Fibroblast of lung (primary cell): ENCODE measurements at places on chromosomes 6 and 20. TPM values are rescaled to one million over a fixed set of nuclear protein-coding genes. Genes with fewer than 3 reads are reported as not detected.

Gene PBOV1
- polyA plus RNA-seq, result not detected in 2 replicates

Gene GTSF1L
- not detected in 2 replicates for polyA plus RNA-seq

Gene RIPPLY2
- polyA plus RNA-seq, result not detected in 2 replicates

Gene PSORS1C2
- polyA plus RNA-seq, result not detected in 2 replicates

Gene ABHD16B
- polyA plus RNA-seq, result not detected in 2 replicates

Gene MLIP
- polyA plus RNA-seq, result 0.07 and 0.10 TPM in 2 replicates

Gene NOX3
- polyA plus RNA-seq, result not detected in 2 replicates

Gene GRM1
- 0.03 TPM in 1 of 2 replicates, not detected in the other for polyA plus RNA-seq

Gene PACRG
- 0.30 and 0.77 TPM in 2 replicates for polyA plus RNA-seq

Gene TAF4
- 2.6 and 4.2 TPM in 2 replicates for polyA plus RNA-seq

Gene LST1
- polyA plus RNA-seq, result not detected in 2 replicates

Gene FOXA2
- polyA plus RNA-seq, result not detected in 2 replicates

Gene FITM2
- polyA plus RNA-seq, result 6.8 and 9.7 TPM in 2 replicates

Gene GOPC
- polyA plus RNA-seq, result 22.4 and 32.2 TPM in 2 replicates

Gene TOX2
- 9.6 and 14.8 TPM in 2 replicates for polyA plus RNA-seq

Gene CTCFL
- not detected in 2 replicates for polyA plus RNA-seq

Gene LCA5
- polyA plus RNA-seq, result 1.9 and 3.3 TPM in 2 replicates

Gene CNKSR3
- 5.5 and 9.7 TPM in 2 replicates for polyA plus RNA-seq

Gene LY6G6C
- not detected in 2 replicates for polyA plus RNA-seq

Gene JAG1
- polyA plus RNA-seq, result 5.8 and 16.3 TPM in 2 replicates

Gene ALDH8A1
- polyA plus RNA-seq, result 0.08 and 0.11 TPM in 2 replicates

Gene PXDC1
- polyA plus RNA-seq, result 18.9 and 30.3 TPM in 2 replicates

Gene RFX6
- not detected in 2 replicates for polyA plus RNA-seq

Gene RHAG
- polyA plus RNA-seq, result 0.06 TPM in 1 of 2 replicates, not detected in the other

Gene TMEM151B
- not detected in 2 replicates for polyA plus RNA-seq

Gene TGM3
- polyA plus RNA-seq, result not detected in 2 replicates

Gene SLC35F1
- polyA plus RNA-seq, result 0.09 and 0.41 TPM in 2 replicates

Gene TINAG
- polyA plus RNA-seq, result not detected in 2 replicates

Gene PKIB
- polyA plus RNA-seq, result 2.2 and 4.4 TPM in 2 replicates

Gene KHDRBS2
- polyA plus RNA-seq, result not detected in 2 replicates

Gene CASS4
- polyA plus RNA-seq, result 63.7 and 65.8 TPM in 2 replicates

Gene FNDC11
- polyA plus RNA-seq, result 0.18 and 0.22 TPM in 2 replicates

Gene SPATS1
- polyA plus RNA-seq, result not detected in 2 replicates

Gene METTL24
- polyA plus RNA-seq, result 0.05 and 0.18 TPM in 2 replicates

Gene C20orf141
- 0.36 and 0.57 TPM in 2 replicates for polyA plus RNA-seq

Gene PARD6B
- 0.23 and 0.30 TPM in 2 replicates for polyA plus RNA-seq
